ENCODE measurements at places on chromosomes 7 and 10.

- no peak for DNase-seq
Observed at GRCh38 chr7:128067983-128068382, 36.7 kb upstream of the LRRC4 start.

- DNase-seq = no peak
Observed at GRCh38 chr7:137120690-137121089, 222.8 kb downstream of the PTN start.

- no peak for DNase-seq
Observed at GRCh38 chr10:11846542-11846941, 23.4 kb downstream of the PROSER2 start.

DNA sequence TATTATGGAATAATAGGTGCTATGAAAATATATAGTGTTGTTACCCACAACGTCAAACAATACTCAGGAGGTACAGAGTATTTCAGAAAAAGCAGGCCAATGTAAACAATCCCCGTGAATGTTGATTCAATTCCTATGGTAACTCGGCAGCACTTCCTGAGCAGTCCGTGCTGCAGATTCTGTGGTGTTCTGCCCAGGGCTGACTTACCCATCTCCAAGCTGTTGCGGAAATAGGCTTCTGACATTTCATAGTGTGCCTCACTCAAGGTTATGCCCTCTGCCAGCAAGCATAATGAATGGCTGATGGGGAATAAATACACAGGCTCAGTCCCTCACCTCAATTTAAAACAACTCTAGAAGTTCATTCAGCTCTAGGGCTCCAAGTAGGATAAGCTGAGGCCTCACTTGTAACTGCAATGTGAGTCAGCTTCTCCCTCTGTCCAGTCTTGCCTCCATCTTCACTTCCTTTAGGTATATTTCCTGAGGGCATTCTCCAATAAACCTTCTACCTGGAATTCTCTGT is 177.6 kb downstream of the GNAI1 start:
- no peak for DNase-seq

- no peak for DNase-seq
Observed at GRCh38 chr10:88092973-88093372, 229.5 kb downstream of the PTEN start.

- peak; percentile 45 for DNase-seq
Observed at GRCh38 chr7:18513343-18513742, 17.8 kb downstream of the HDAC9 start.

DNA sequence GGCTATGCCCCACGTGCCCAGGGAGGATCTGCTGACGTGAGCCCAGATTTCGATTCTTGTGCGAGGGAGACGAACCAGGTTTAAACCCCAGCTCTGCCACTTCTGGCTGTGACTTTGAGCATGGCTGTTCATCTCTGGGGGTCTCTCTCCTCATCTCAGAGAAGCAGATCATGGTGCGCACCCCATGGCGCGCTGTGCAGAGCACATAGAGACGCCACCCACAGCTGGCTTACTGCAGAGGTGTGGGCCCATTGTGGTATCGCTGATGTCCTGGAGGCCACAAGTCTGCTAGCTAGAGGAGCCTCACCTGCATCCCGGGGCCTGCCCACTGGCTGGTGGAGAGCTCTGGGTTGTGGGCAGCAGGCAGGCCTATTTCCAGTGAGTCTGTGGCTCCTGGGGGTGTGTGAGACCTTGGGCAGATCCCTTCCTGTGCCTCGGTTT is 140.5 kb downstream of the LHPP start:
- no peak for DNase-seq

- DNase-seq = no peak
Observed at GRCh38 chr10:59757966-59758365, 4.7 kb upstream of the MRLN start.

DNA sequence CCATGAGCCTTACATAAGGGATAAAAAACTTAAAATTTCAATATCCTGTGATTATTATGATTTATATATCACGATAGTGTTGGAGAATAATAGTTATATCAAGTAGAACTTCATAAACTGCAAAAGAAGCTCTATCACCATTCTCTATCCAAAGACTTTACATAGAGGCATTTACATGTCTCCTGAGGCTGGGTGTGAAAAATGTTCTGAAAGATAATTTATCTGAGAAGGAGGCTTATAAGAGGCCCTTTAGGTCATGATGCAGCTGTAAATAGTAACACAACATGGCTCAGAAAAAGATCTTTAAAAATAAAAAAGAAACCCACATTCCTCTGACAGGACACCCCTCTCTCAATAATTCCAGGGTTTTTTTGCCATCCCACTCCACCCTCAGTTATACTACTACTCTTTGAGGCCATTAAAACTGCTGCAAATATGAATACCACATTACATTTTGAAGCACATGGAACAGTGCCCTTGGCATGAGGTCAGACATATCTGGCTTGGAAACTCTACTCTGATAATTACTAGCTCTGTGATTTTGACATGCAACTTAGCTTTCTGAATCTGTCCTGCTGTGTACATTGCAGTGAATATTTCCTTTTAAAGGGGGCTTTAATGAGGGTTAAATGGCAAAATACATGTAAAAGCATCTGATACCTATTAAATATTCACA is 55.5 kb downstream of the SLC16A12 start:
- DNase-seq = no peak

GRCh38 chr7:2948749-2949148 is 94.9 kb downstream of the CARD11 start:
- DNase-seq = no peak

- DNase-seq = no peak
Observed at GRCh38 chr10:74822101-74822500, 4.3 kb upstream of the KAT6B start.
